ENCODE measurements at places on chromosomes 3 and 15.
A peak's percentile ranks its signal among the peaks of the same experiment; 100 is the strongest.

DNA sequence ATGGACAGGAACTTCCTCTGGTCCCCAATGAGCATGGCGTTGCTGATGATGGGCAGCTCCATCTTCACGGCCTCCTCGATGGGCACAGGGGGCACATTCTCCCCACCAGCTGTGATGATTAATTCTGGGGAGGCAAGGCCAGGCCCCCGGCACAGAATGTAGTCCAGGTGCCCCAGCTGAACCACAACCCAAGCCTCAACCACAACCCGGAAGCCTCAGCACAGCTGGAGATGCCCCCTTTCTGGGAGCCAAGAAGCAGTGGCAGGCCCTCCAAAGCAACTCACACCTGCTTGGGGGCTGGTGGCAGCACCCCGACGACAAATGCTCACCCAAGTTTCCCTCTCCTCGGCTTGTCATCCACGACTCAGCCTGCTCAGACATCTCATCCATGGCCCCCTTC is 25.2 kb downstream of the IDH3A start:
- no peak for DNase-seq

DNA sequence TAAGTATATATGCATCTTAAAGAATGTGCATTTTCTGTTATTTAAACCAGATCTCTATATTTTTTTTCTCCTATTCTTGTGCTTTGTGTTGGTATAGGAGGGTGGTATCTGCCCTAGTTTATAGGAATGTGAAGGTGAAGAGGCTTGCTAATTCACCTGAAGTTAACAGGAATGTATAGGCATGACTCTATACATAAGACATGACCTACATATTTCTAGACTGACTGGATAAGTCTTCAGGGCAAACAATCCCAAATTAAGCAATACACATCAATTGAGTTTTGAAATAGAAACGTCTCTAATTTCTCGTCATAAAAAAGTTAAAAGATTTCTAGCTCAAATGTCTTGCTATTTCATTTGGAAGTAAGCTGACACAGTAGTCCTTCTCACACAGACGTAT is 410.0 kb downstream of the DIPK2A start:
- DNase-seq = no peak

- no peak for DNase-seq
Measured at GRCh38 chr3:187777331-187777941, 32.2 kb upstream of the BCL6 start.

DNA sequence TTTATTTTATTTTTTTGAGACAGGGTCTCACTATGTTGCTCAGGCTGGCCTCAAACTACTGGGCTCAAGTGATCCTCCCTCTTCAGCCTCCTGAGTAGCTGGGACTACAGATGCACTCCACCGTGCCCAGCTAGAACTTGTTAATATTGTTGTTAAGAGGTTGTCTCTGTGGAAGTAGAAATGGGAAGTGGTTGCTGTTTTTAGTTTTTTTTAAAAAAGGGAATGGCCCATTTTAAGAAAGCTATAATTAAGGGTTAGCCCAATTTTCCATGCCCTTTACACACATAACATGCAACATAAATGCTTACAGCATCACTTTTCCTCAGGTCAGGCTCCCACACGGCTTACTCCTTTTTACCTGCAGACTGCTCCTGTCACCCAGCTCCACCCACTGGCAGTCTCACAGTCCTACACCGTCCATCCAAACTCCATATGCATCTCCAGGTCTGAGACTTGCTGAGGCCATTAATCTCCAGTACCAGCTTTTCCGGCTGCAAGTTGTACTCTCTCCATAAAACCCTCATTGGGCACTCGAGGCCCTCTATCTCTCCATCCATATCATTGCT is 19.8 kb downstream of the MORC1 start:
- DNase-seq = no peak

DNA sequence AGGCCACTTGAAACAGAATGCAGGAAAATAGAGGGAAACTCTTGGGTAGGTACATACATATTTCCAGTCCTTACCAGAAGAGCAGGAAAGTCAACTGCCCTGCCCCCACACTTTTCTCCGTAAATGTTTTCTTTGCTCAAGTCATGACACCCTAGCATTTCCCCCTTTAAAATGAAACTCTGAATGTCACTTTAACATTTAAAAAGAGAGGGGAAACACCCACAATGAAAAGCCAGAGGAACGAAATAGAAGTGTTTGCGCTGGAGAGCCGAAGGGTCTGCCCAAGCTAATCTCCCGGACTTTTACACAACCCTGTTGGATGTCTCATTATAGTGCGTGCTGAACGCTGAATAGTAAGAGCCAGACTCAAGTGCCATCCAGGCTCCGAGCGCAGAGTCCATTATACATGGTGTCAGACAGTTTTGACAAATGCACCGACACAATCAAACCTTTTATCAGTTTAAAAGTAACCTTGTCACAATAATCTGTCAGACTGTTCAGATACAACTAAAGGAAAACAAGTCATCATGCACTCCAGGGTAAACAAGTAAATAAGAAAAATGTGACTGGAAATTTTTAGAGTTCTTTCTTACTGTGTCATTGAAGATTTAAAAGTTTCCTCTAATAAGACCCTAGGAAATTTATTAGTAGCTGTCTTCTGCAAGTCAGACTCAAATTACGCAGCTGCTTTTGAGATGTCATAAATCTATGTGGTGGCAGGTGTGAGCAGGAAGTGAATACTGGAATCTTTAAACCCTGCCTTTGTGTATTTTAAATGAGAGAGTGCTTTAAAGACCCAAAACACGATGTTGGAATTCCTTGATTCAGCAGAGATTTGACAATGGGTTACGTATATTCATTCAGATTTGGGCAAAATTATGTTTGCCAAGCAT is 159.8 kb downstream of the RBMS3 start:
- no peak for DNase-seq

- DNase-seq = no peak
Measured at GRCh38 chr3:10994306-10994705, 1.8 kb downstream of the SLC6A1 start.

- DNase-seq = no peak
Measured at GRCh38 chr15:51302480-51302879, 35.9 kb downstream of the CYP19A1 start.

GRCh38 chr3:82558081-82558480 is 796.6 kb upstream of the GBE1 start:
- no peak for DNase-seq

- no peak for DNase-seq
Measured at GRCh38 chr3:148084931-148085330, 612.8 kb upstream of the AGTR1 start.

- no peak for DNase-seq
Measured at GRCh38 chr3:7562892-7563291, 702.0 kb downstream of the GRM7 start.

GRCh38 chr3:62084558-62084957 is 288.8 kb downstream of the FEZF2 start:
- no peak for DNase-seq

DNA sequence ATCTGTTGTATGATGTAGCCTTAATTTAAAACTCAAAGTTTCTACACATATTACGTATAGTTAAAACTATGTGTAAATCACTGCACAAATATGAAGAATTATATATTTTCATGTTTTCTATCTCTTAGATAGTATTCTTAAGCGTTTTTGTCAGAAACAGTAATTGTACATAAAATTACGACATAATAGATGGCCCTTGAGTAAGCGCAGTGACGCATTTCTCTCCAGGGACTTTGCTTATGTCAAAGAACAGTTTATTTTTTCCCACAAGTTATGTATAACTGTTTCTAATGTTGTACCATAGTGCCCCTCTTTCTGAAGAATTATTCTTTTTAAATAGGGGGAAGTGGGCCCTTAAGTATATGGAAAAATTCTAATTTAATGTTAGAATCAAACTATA is 934.0 kb downstream of the VGLL3 start:
- DNase-seq = no peak

DNA sequence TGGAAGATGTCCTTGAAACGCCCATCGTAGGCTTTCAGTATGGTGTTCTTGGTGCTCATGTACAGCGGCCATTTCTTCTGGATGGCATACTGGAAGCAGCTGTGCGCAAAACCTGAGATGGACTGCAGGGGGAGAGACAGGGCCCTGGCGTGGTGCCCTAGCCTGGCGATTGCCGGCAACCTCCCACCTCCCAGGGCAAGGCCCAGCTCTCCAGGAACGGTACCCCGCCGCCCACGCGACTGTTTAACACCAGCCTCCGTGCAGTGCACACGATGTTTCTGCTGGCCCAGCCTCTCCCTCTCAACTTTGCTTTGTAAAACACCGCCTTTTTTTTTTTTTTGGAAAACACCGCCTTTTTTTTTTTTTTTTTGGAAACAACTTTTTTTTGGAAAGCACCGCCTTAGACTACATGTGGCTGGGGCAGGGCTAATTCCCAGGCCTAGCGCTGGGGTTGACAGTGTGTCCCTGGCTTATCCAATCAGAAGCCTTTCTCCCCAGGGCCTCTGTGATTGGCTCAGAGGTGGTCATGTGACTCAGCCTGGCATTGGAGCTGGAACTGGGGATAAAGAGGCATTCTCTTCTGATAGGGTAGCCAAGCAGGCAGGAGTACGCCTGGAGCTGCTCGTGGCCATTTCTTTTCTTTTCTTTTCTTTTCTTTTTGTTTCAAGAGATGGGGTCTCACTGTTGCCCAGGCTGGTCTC is 14.7 kb downstream of the IDH2 start:
- DNase-seq = no peak

DNA sequence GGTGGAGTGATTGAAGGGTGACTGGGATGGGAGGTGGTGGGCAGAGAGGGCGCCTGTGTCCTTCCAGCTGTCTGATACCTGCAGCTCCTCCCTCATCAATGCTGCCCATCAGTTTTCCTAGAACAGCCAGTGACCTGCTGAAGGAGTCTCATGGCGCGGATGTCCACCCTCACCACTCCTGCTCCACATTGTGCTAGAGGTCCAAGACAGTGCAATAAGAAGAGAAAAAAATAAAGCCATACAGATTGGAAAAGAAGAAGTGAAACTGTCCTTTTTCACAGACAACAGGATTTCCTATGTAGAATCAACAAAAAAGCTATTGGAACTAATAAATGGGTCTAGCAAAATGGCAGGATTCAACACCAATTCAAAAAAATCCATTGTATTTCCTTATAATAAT is 7.4 kb downstream of the ZDHHC19 start:
- DNase-seq = no peak

DNA sequence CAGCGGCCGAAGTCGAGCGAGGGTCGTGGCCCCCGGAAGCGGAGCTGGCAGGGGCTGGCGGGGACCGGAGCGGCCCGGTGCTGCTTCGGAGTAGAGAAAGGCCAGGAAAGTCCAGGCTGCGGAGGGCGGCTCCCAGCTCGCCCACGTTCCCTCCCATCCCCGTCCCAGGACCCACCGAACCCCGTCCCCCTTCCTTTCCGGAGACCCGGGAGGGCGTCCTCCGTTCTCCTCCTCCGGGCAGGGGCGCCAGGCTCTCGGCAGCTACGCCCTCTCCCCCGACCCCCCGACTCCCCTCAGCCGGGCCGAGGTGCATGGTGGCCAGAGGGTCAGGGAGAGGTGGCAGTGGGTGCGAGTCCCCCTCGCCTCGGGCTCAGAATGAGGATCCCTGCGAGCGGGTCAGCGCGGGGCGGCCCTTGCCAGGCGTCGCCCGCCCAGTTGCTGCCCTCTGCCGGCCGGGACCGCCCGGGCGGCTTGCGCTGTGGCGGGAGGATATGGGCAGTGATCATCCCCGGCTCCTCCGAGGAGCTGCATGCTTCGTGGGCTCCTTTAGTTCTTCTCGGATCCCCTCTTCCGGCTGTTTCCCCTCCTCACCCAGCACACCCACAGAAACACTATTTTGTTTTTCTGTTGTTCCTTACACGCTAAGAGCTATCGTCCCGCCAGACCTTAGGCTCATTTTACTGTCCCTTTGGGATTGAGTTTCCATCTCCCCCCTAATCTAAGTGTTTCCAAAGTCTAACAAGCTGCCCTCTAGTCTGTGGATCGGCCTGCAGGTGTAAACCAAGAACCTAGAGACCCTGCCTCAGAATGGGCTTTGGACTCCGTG is 744 bp upstream of the ALDH1A2 start:
- peak; percentile 45 for DNase-seq

DNA sequence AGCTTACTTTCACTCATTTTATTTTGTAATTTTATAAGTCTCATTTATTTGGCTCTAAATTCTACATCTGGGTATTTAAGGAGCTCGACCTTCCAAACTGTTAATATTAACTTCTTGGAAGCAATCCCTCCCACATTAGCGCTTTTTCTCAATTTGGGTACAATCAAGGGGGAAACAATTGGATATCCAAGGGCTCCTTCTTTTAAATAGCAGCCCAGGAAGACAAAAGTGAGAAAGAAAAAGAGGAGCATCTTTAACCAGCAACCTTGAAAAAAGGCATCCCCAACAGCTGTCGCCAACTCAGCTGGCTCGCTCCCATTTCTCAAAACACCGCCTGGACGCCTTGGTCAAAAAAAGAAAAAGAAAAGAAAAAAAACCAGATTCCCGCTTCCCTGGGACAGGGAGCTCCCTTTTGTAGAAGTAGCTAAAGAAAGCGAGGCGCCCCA is 873 bp downstream of the C3orf70 start:
- DNase-seq = no peak

DNA sequence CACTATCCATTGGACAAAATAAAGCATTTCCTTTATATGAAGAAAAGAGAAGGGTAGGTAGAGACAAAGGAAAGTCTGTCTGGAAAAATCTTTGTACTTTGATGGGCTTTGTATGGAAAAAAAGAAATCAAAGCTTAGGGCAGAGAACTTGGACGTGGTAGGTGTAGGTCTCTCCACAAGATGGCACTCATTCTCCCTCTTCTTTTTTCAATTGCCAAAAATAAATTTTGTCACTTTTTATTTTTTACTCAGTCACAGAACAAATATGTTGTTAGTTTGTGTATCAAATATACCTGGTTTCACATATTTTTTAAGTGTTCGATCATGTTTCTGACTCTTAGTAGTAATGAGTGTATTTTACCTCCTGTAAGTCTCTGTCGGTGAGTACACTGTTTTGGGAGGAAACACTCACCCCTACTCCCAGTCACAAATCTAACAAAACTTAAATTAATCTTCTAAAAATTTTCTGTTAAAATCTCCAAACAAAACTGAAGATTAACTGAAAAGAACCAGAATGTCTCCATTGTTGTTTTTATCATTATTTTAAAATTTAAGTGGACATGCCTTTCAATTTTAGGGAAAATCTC is 415.8 kb upstream of the GOLIM4 start:
- DNase-seq = no peak

GRCh38 chr15:72420576-72420975 is 22.5 kb downstream of the TMEM202 start:
- DNase-seq = no peak

GRCh38 chr3:14988988-14989394 is 41.6 kb downstream of the NR2C2 start:
- DNase-seq = no peak

- no peak for DNase-seq
Measured at GRCh38 chr3:38257583-38257982, 8.0 kb upstream of the SLC22A13 start.

GRCh38 chr15:49174902-49175301 is 4.9 kb downstream of the GALK2 start:
- DNase-seq = no peak

All from stimulated activated CD4-positive, alpha-beta T cell treated with anti-CD3 and anti-CD28 coated beads, Interleukin-12 subunit alpha, Interleukin-12 subunit beta, amount 100 ng/mL, for 24 hours (primary cell).